HCT116 (cell line): ENCODE measurements at places on chromosomes 1 and 21.

- no peak for DNase-seq
These were observed 41.0 kb upstream of the SCAF4 start for GRCh38 chr21:31772674-31773555.

GRCh38 chr1:91011726-91012125, 10.1 kb downstream of the ZNF644 start:
- no peak for DNase-seq

GRCh38 chr1:236888903-236889302, 93.8 kb downstream of the MTR start:
- no peak for DNase-seq

GRCh38 chr1:172485626-172486025, 41.8 kb upstream of the PIGC start:
- no peak for DNase-seq

DNA sequence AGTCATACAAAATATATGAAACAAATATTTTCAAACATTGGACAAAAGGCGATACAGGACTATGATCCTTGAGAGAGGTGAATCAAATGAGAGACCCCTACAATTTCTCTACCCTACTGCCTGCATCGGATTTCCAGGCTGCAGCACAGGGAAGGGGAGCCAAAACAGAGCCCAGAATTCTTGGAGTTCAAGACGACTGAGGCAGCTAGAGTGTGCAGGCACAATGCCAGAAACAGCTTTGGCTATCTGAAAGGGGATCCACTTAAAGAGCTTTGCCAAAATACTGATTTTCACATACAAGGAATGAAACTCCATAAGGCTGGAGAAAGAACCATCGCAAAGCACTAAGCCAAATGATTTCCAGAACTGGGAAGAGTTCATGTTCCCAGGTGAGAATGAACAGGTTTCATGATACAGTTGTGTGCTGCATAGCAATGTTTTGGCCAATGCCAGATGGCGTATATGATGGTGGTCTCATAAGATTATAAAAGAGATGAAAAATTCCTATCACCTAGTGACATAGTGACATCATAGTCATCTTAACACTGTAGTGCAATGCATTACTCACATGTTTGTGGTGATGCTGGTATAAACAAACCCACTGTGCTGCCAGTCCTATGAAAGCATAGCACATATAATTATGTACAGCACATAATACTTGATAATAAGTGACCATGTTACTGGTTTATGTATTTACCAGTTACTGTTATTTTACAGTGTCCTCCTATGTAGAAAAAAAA, 77.5 kb downstream of the KCND3 start:
- no peak for DNase-seq

GRCh38 chr1:44417351-44418021, 12.4 kb downstream of the RNF220 start:
- no peak for DNase-seq

DNA sequence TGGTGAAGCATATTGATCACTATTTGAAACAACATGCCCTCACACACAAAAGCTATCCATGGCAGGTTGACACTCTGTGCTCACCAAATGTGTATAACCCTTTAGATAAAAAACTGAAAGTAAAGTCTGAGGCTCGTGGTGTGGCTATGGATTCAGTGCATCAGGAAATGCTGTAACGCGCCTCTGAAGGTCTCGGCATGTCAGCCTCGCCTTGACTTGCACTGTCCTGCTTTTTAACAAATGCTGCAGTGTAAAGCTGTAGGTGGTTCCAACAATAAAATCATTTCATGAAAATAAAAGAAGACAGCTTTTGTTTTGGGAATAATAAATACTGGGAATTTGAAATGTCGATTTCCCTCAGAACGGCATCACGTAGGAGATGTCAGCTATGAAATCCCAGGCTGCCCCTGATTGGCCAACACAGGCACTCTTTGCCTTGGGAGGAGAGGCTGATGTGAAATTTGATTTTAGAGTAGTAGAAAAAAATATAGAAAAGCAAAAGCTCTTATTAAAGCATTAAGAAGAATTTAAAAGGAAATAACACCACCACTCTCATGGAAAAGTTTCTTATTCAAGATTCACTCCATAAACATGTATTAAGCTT, 168.2 kb downstream of the DSCAM start:
- no peak for DNase-seq

- no peak for DNase-seq
These were observed 50.2 kb downstream of the LPAR3 start for GRCh38 chr1:84842748-84843231.

DNA sequence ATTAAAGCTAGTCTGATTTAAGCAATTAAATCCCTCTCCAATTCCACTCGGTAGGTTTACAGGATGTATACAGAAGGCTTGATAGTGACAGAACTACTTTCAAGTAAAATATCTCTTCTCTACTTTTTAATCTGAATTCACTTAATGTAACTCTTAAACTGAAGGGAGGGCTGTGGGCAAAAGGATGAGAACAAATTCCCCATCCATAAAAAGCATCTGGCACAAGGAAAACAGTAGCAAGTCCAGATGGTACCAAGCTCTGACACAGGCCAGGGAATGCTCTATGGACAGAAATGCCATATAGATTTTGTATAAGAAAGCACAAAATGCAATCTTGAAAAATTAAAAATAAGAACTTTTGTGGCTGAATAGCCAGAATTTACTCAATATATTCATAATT, 53.1 kb upstream of the USH2A start:
- no peak for DNase-seq

DNA sequence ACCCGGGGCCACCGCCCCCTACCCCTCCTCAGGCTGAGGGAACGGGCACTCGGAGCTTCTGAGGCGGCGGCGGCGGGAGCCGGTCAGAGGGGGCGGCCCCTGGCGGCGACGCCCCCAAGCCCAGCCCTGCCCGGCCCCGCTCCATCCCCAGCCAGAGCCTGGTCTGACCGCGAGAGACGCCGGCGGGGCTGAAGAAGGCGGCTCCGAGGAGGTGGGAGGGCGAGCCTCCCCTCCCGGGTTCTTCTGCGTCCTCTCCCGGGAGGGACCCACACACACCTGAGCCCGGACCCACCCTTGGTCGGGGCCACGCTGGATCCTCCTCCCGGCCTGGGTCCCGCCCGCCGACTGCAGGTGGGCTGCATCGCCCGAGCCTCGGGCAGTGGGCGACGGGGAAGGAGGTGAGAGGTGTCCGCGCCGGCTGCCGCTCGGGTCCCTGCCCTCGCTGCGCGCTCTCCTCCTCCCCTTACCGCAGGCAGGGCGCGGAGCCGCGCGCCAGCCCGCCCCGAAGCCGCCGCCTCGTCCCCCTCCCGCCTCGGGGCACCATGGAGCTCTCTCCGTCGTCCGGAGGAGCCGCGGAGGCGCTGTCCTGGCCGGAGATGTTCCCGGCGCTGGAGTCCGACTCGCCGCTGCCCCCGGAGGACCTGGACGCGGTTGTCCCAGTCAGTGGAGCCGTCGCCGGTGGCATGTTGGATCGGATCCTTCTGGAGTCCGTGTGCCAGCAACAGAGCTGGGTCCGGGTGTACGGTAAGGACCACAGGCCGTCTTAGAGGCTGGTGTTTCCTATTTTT, at the start of gene RASAL2:
Gene RASAL2 (plus strand): TSS at position 154 of the 788 bp plus-strand sequence. CDS start 389 bp downstream, at position 543.
- DNase-seq: no peak

DNA sequence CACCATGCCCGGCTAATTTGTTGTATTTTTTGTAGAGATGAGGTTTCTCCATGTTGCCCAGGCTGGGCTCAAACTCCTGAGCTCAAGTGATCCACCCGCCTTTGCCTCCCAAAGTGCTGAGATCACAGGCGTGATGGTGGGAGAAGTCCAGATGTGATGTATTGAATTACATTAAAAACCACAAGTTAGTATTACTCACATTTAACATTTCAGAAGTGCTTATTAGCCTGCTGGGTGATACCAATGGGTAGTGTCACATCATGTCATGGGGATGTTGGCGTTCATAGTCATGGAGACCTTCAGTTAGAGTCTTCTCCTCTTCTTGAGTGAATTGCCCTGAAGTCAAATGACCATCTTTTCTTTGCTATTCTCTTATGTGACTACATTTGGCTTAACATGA, 63.6 kb upstream of the VAMP3 start:
- no peak for DNase-seq

- DNase-seq: no peak
These were observed 77.6 kb upstream of the COA6 start for GRCh38 chr1:234295626-234296025.

DNA sequence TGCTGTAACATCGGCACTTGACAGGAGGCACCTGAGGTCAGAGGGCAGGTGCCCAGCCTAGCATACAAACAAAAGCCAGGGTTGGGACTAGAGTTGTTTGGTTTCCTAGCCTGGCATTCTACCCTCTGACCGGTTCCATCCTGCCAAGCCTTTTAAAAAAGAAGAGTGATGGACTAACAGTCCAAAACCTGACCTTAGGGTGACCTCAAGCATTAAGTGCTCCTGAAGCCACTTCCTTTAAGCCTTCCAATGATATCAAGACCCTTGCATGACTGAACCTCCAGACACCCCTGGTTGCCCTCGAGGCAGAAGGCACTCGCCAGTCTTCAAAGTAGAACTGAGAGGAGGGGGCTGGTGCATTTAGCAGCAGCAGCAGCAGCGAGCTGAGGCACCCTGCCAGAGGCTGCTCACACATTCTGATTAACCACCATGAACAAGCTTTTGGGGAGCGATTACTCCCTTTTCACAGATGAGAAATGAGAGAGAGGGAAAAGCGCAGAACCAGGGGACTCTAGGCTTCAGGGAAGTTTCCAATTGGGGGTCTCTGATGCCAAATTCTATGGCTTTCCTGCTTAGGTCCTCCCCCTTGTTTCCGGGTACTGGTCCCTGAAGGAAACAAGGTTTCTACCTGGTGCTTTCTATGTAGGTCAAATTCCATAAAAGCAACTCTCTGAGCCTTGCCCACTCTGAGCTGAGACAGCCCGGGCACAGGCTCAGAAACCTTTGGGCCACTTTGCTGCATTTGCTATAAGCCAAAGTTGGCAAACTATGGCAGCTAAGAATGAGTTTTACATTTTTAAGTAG, 9.2 kb downstream of the SLC2A1 start:
- DNase-seq: no peak

GRCh38 chr1:43214501-43215444, 42.6 kb downstream of the CFAP57 start:
- DNase-seq: no peak

GRCh38 chr1:100989306-100990077, 36.1 kb downstream of the DPH5 start:
- DNase-seq: no peak

DNA sequence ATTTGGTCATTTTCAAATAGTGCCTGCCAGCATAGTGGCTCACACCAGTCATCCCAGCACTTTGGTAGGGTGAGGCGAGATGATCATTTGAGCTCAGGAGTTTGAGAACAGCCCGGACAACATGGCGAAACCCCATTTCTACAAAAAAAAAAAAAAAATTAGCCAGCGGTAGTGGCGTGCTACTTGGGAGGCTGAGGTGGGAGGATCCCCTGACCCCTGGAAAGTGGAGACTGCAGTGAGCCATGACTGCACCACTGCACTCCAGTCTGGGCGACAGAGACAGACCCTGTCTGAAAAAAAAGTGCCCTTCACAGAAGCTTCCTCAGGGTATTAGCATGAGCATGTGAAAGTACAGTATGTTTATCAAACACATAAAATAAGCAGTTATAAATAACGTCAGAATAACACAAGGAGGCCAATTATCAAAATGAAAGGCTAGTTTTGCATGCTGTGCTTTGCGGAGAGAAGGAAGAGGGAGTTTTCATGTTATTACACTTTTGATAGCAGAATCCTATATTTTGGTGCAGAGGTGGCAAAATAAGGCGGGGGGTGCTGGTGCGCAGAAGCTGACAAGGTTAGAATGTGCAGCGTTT, 781 bp upstream of the METTL13 start:
- DNase-seq: no peak

- DNase-seq: no peak
These were observed 25.2 kb downstream of the KCNC4 start for GRCh38 chr1:110235181-110235833.

DNA sequence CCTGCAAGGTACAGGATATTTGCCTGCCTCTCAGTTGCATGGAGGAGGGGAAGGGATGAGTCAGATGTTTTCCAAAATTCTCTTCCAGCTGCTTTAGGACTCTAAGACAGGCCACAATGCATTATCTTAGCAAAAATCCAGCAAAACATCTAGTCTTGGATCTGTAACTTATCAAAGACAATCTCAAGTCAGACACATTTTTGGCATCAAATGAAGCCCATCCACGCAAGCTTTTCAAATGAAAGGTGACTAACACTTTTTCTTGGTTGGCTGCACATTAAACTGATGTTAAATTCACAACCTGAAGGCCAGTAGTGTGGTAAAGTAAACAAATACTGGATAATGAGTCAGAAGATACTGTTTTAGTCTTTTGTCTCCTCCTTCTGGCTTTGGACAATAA, 21.3 kb downstream of the FAM78B start:
- DNase-seq: no peak

DNA sequence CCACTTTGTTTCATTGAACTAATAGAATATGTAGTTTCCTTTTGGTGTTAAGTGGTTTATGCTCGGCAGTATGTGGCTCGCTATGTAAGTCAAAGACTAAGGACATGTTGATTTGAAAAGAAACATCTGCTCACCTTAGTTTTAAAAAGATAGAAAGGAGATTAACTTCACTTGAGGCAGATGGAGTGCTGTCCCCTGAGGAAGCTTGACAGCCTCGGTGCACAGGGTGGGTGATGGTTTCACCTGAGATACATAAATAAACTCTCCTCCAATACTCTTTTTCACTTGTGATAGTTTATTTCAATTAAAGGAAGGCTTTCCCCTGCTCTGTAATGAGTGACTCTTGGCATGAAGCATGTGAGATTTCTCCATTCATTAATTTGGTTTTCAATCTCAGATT, 70.8 kb upstream of the FMN2 start:
- no peak for DNase-seq

DNA sequence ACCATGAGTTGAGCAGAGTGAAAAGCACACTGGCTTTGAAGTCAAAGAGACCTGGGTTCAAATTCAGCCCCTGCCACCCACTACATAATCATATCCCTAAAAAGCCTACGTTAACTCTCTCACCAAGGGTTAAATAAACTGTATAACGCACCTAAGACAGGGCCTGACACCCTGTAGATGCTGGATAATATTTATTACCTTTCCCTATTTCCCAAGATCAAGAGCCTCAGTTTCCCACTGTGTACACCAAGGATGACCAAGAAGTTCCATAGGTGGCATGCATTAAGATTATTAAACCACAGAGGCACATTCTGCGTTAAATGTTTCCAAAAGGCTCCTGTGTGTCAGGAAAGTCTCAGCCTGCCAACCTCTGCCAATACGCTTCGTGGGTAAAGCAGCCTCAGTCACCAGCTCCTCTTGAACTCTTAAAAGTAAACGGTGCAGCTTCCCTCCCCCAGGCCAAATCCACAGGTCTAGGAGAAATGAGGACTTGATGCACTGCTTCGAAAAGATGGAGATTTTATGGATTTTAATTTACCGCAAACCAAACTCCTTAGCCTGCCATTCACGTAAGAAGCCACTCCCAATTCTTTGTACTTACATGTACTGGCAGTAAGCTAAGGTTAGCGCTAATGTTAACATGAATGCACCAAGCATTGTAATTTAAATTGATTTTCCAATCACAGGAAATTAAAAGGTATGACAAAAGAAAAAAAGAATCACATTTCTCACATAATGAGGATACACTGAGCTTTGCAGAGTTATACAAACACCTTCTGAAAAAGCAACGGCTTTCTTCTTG, 2.6 kb downstream of the USP24 start:
- DNase-seq: no peak
